ENCODE measurements at places on chromosomes 6 and 20. TPM values are rescaled to one million over a fixed set of nuclear protein-coding genes. Genes with fewer than 3 reads are reported as not detected.
A peak's percentile ranks its signal among the peaks of the same experiment; 100 is the strongest.

The HLA-DQA1 gene
- total RNA-seq, result 0.81 TPM

DNA sequence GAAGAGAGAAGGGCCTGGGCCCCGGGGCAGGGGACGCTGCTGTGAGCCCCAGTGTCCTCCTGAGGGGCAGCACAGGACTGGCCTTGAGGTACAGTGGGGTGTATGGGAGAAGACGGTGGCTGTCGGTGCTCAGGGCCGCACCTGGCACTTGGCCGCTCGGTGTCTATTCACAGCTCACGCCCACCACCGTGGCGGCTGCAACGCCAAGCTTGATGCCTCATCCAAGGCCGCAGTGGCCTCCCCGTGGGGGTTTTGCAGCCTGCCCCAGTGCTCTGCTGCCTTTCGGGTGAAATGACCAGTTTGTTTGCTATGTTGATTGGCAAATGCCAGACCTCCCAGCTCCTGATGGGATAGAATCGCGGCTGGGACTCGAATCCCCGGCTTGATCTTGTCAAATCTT is 79.5 kb upstream of the SLCO4A1 start:
- DNase-seq, result no peak

DNA sequence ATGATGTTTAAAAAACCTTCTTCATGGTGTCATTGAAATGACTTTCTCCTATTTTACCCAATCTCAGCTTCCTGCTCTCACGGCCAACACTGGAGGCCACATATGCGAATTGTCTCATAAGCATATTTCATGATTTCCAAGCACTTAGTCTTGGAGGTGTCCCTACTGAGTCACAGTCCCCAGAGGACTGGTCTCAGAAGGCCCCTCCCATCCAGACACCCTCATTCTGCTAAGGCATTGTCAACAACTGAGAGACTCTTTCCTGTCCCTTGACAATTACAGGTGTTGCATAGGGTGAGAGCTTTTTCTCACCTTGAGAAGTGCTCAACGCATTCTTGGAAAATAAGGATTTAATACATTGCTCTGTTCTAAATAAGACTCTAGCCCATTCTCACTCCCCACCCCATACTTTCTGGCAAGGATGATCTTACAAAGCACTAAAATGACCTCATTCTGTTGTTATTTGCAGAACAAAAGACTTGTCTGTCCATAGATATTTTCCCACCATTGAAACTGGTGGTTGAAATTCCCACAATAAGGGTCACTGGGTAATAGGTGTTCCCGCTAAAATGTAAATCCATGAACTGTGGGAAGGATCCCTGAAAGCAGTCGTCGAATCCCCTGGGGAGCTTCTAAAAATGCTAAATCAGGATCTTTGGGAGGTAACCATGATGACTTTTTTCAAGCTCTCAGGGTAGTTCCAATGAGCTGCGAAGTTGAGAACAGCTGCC is 32.3 kb upstream of the SLC22A23 start:
- no peak for DNase-seq

DNA sequence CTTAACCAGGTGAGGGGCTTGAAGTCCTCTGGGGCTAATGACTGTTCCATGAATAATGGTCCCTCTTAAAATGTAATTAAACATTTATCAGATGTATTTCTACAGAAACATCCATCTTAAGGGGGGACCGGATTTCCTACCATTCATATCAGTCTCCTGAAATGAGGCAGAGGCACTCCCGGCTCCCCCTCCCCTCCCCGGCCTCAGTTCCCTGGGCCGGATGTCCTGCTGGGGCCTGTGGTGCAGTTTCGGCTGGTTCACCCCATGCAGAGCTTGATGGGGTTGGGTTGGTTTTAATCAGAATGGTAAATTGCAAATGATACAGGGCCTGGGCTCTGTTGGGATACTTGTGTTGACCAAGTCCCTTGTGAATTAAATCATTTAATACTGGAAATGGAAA is 349.4 kb downstream of the PREX1 start:
- DNase-seq, result no peak

The ARFGEF3 gene
- 0.72 TPM for total RNA-seq

DNA sequence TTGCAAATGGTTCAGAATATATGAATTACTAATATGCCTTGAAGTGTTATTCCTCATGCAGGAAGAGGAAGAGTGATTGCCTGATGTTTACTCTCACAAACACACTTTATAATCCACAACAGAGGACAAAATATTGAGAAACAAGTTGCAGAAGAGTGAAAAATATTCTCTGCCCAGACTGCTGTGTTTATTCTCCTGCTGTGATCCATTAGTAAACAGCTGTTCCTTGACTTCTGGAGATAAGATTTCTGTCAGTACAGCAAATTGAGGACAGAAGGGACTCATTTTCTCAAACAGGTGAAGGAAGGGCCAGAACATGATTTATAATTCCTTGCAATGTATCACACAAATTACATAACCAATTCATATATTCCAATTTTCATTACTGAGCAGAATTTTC is 148.0 kb downstream of the EPM2A start:
- no peak for DNase-seq

GRCh38 chr6:7566617-7567173 is 23.3 kb upstream of the SNRNP48 start:
- no peak for DNase-seq

DNA sequence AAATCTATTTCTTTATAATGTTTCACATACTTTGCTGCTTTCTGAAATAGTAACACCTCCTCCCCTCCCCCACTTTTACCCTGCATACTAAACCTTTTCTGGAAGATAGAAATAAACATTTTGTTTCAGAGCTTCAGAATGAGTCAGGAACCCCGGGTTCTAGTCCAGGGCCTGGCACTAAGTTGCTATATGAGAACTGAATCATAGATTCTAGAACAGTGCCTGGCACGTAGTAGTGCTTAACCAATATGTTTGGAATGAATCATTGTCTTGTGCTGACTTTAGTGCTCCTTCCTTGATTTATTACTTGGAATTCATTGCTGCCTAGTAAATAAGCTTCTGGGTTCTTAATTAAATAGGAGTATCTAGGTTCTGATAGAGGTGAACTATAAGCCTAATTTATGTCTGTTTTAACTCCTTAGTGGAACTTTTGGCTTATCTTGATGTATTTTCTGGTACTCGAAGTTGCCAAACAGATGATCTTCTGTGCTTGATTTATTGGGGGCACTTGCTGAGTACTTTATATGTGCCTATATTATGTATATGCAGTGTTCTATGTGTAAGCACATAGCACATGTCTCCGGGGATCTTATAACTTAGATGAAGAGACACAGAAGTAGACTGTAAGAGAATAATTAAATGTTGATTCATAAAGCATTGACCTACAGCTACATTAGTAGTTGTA is 18.6 kb downstream of the TAB2 start:
- peak; percentile 84 for DNase-seq

All from activated naive CD4-positive, alpha-beta T cell treated with anti-CD3 and anti-CD28 coated beads for 36 hours (primary cell).